Hippocampal formation (tissue), 2 donors: ENCODE measurements at places on chromosomes 5 and 9.

GRCh38 chr9:35488021-35488420 is 1.9 kb upstream of the RUSC2 start:
- DNase-seq = no peak

DNA sequence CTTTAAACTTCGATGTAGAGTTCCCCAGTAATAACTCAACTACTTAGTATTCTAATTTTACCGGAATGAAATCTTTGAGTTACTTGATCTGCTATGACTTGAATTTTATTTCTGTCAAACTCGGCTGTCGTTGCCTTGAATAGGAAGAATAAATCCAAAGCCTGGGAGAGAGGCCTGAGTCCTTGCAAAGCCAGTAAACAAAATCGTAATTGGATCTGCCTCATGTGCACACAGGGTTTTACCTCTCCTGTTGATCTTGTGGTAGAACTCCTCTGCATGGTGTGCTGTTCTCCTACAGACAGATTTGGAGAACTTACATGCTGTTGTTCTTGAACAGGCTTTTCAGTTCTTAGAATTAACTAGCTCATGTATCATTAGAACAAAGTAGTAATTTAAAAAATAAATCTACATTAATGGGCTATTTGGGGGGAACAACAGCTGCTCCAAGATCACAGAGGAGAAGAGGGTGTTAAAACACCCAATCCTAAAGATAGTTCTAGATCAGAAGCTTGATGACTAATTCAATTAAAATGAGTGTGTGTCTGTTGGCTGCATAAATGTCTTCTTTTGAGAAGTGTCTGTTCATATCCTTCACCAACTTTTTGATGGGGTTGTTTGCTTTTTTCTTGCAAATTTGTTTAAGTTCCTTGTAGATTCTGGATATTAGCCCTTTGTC is 28.9 kb downstream of the HSPB3 start:
- no peak for DNase-seq

- DNase-seq = no peak
Observed at GRCh38 chr5:160030631-160031377, 21.9 kb downstream of the TTC1 start.

GRCh38 chr5:88878976-88879375 is 4.0 kb downstream of the MEF2C start:
- no peak for DNase-seq

DNA sequence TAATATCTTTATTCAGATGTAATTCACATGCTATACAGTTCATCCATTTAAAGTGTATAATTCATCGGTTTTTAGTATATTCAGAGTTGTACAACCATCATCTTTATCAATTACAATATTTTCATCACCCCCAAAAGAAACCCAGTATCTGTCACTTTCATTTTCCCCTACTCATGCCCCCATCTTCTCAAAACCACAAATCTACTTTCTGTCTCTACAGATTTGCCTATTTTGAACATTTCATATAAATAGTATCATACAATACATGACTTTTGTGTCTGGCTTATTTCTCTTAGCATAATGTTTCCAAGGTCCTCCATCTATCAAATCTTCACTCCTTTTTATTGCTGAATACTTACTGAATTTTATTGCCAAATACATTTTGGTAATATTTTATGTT is 305.1 kb upstream of the SGCD start:
- DNase-seq = no peak

GRCh38 chr9:120212153-120212852 is 367.7 kb downstream of the CDK5RAP2 start:
- DNase-seq = no peak

GRCh38 chr5:149005077-149005892 is 57.6 kb downstream of the SH3TC2 start:
- no peak for DNase-seq

DNA sequence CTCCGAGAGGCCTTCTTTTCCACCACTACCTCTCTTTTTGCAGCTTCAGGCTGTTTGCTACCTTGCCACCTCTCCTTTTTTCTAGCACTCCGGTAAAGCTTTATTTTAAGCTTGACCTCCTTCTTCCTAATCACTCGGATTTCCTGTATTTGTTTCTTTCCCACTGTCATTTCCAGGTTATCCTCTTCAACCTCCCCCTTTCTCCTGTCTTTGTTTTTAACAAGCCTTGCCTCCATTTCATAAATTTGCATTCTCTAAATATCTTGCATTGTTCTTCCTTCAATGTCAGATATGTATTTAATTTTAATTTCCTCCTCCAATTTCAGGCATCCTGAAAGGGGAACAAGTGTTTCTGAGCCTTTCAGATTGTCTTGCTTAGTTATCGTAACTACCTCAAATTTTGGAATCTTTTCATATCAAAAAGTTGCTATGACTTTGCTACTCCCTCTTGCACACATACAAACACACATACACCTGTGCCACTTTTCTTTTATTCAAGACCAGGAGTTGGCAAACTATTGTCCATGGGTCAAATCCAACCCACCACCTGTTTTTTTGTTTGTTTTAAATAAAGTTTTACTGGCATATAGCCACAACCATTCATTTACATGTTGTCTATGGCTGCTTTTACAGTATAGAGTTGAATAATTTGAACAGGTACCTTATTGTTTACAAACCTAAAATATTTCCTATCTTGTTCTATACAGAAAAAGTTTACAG is 22.7 kb downstream of the DPYSL3 start:
- no peak for DNase-seq

GRCh38 chr5:38157024-38157423 is 101.3 kb upstream of the EGFLAM start:
- no peak for DNase-seq

DNA sequence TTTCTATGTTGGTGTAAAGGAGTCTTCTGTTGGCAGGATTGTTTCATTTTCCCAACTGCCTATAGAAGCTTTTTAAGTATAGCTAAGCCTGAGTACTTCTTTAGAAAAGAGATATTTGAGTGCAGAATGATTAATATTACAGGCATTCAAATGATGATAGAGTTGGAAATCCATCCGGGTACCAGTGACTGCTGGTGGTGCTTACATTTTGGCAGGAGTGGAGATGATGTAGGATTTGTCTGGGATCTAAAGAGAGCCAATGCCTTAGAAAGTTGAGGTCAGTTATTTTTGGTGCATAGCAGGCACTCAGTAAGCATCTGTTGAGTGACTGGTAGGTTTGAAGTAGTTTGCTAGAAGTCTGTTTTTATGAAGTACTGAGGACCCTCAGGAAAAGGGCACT is 433.5 kb downstream of the DMAC1 start:
- no peak for DNase-seq

DNA sequence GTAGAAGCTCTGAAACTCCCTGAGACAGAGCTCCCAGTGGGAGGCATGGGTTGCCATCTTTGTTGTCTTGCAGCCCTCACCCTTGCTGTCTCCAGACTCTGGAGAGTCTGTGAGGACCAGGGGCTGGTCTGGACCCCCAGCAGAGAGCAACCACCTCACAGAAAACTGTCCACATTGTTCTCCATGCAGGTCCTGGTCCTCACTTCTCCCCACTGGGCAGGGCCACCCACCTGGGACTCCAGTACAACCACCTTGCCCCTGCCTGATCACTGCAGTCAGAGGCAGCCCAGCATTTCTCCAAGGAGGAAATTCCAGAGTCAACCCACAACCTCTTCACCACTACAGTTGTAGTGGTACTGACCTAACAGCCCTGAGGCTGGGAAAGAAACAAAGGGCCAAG is 285.6 kb upstream of the RPS23 start:
- no peak for DNase-seq
